ENCODE measurements at places on chromosomes 13 and 19.

DNA sequence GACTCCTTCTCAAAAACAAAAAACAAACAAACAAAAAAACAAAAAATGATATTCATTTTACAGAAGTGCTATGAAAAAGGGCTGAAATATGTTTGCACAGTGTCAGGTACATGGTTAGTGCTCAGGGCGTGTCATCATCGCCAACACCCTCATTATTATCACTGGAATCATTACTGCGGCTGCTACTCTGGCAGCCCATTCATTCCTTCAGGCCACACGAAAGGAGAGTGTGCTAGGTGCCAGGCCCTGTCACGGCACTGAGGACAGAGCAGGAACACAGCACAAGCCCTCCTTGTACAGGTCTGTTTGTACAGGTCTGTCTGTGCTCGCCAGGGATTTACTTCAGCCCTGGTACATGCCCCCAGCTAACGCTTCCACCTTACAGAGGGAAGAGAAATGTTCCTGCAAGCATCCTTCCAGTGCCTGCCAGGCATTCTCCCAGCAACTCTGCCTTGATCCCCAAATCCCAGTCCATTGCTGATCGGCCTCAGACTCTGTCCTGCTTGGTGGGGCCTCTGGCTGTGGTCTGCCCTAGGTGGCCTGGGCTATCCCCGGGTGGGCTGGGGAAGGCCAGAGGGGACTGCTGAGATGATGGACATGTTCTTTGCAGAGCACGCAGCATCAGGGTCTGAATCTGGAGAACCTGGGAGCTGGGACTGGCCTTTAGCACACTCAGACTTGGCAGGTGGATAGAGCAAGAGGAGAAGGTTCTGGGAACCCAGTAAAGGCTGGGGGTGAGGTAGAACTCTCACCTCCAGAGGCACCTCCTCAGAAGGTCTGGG lies 210.7 kb downstream of the URI1 start:
- DNase-seq: no peak

DNA sequence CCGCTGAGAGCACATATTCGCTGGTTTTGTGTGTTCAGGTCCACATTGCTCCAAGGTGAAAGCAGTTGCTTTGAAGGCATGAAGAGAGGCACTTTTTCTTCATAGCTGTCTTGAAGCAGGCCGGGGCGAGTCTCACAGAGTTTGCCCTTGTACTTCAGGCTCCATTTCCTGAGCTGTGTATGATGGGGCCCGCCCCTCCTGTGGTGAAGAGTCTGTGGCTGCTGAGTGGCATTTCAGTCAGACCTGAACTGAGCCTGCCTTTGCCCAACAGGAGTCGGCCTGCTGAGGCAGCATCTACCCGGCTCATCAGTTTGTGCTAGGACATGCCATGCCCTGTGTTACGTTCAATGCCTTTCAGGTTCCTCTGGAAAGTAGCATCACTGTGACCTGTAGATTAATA lies 44.4 kb upstream of the C1QTNF9 start:
- no peak for DNase-seq

- peak; percentile 2 for DNase-seq
These were observed 6.9 kb downstream of the ZNF490 start for GRCh38 chr19:12603714-12604113.

GRCh38 chr13:47213047-47213446 lies 316.2 kb upstream of the HTR2A start:
- DNase-seq: no peak

- DNase-seq: peak; percentile 76
These were observed 83.2 kb downstream of the RUBCNL start for GRCh38 chr13:46303742-46304385.
